Neural crest cell (in vitro differentiated cells): ENCODE measurements at places on chromosomes 1 and 21. TPM values are rescaled to one million over a fixed set of nuclear protein-coding genes. Genes with fewer than 3 reads are reported as not detected.

- no peak for DNase-seq
- no peak overlapping the region for H3K4me3 ChIP-seq
- H3K27me3 ChIP-seq: no peaks in the 10 kb centered on the region
- H3K4me1 ChIP-seq: peaks cover 17% of the 10 kb centered on the region
Observed at GRCh38 chr1:96464522-96464921, 257.1 kb upstream of the PTBP2 start.

- H3K27ac ChIP-seq: no peak overlapping the region
- no peak for DNase-seq
- no peak overlapping the region for H3K4me3 ChIP-seq
- no peaks in the 10 kb centered on the region for H3K27me3 ChIP-seq
Observed at GRCh38 chr1:174689524-174689923, 241.8 kb downstream of the GPR52 start.

DNA sequence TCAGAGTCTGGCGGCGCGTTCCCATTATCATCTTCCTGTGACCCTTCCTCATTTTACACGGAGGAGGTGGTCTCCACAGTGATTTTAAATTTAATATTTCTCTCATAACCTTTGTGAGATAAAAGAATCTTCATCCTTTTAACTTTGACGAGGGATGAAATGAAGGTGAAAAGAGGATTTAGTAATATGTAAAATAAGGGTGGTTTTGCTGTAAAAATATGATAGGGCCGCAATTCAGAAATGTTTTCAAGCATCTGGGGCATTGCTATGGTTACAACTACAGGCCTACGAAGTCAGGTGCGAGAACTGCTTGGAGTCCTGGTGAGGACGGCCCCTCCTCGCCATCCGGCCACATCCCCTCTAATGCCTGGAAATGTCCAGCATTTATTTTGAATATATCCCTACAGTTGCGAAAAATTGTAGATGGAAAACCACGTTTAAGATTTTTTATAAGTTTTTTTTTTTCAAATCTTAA is 422 bp upstream of the RSBN1 start:
- H3K27ac ChIP-seq: peak overlapping the region; percentile 98
- no peaks in the 10 kb centered on the region for H3K27me3 ChIP-seq
- peaks cover 28% of the 10 kb centered on the region for H3K4me1 ChIP-seq
- peak overlapping the region; percentile 96 for H3K4me3 ChIP-seq
- DNase-seq: no peak
- peaks cover 4% of the 10 kb centered on the region for H3K36me3 ChIP-seq

GRCh38 chr1:181134543-181135436 is 46.3 kb downstream of the IER5 start:
- peaks cover 55% of the 10 kb centered on the region for H3K4me1 ChIP-seq
- peak overlapping the region; percentile 81 for H3K27ac ChIP-seq
- peak overlapping the region; percentile 14 for H3K4me3 ChIP-seq
- DNase-seq: no peak
- H3K27me3 ChIP-seq: no peaks in the 10 kb centered on the region

GRCh38 chr21:34884346-34884929 is 164.7 kb downstream of the RUNX1 start:
- no peak overlapping the region for H3K4me3 ChIP-seq
- peaks cover 76% of the 10 kb centered on the region for H3K27me3 ChIP-seq
- peaks cover 18% of the 10 kb centered on the region for H3K4me1 ChIP-seq

DNA sequence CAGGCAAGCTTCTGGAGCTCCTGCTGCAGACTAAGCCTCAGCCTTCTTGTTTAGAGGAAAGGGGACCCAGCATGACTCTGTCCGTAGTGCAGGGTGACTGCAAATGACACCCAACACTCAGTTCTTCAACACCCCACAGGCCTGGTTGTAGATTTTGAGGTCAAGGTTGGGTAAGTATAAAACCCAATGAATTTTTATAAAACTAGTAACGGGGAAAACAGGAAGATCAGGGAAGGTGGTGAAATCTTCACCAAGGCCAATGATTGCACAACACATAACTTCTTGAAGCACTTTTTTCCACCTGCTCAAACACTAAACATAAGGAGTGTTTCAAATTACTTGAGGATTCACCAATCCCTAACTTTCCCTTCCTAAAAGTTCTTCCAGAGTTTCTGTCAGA is 89.4 kb upstream of the JAK1 start:
- no peak for DNase-seq
- no peaks in the 10 kb centered on the region for H3K4me1 ChIP-seq
- H3K4me3 ChIP-seq: no peak overlapping the region

GRCh38 chr1:41462680-41463004 is 21.8 kb downstream of the EDN2 start:
- no peak overlapping the region for H3K4me3 ChIP-seq
- DNase-seq: no peak
- no peaks in the 10 kb centered on the region for H3K27me3 ChIP-seq
- H3K4me1 ChIP-seq: peaks cover 14% of the 10 kb centered on the region

GRCh38 chr1:14304381-14304865 is 294.1 kb upstream of the KAZN start:
- no peaks in the 10 kb centered on the region for H3K36me3 ChIP-seq
- no peak overlapping the region for H3K27ac ChIP-seq
- H3K4me1 ChIP-seq: no peaks in the 10 kb centered on the region
- no peaks in the 10 kb centered on the region for H3K27me3 ChIP-seq

- H3K4me1 ChIP-seq: peaks cover 67% of the 10 kb centered on the region
- H3K4me3 ChIP-seq: no peak overlapping the region
- peaks cover 4% of the 10 kb centered on the region for H3K27me3 ChIP-seq
- no peak for DNase-seq
- peak overlapping the region; percentile 70 for H3K27ac ChIP-seq
- no peaks in the 10 kb centered on the region for H3K36me3 ChIP-seq
Observed at GRCh38 chr1:19010503-19010902, 54.0 kb upstream of the IFFO2 start.

DNA sequence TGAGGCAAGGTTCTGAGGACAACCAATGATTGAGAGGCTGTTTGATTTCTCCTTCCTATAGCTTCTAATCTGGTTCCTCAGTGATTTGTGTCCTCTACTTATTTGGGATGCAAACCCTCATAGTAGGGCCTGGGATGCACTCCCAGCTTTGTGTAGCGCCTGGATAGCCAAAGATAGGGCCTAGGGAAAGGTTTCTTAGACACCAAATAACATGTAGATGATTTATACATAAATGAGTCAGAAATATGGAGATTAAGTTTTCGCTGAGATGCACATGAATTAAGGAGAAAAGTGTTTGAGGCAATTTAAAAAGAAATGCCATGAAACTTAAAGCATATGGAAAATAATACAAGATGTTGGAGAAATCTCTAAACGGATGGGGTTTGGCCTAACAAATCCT is 66.0 kb upstream of the LMO4 start:
- H3K27me3 ChIP-seq: no peaks in the 10 kb centered on the region
- no peak overlapping the region for H3K27ac ChIP-seq
- no peak for DNase-seq

DNA sequence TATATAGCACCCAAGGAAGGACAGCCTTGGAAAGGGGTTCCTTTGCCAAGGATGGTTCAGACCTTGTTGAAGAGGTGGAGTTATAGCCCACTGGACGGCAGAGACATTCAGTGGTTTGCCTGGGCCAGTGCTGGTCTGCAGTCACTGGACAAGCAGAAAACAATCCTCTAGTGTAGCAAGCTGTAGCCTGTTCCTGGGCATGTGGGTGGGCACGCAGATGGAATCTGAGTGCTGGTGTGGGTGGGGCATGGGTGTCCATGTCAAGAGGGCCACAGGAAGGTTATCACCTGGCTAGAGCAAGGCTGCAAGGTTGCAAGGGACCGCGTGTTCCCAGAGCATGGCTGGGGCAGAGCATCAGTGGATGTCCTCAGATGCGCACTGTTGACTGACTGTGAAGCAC is 244.7 kb downstream of the PTPRU start:
- no peak overlapping the region for H3K27ac ChIP-seq
- H3K27me3 ChIP-seq: peaks cover 52% of the 10 kb centered on the region
- DNase-seq: no peak
- peaks cover 11% of the 10 kb centered on the region for H3K4me1 ChIP-seq

- H3K27ac ChIP-seq: no peak overlapping the region
- H3K4me3 ChIP-seq: no peak overlapping the region
- peaks cover 19% of the 10 kb centered on the region for H3K4me1 ChIP-seq
- no peak for DNase-seq
Observed at GRCh38 chr21:38140207-38140903, 116.4 kb upstream of the KCNJ15 start.

- H3K36me3 ChIP-seq: peaks cover 3% of the 10 kb centered on the region
- H3K4me1 ChIP-seq: no peaks in the 10 kb centered on the region
- no peaks in the 10 kb centered on the region for H3K27me3 ChIP-seq
- H3K4me3 ChIP-seq: no peak overlapping the region
- no peak for DNase-seq
- H3K27ac ChIP-seq: no peak overlapping the region
Observed at GRCh38 chr1:168321945-168322344, 41.3 kb downstream of the TBX19 start.

DNA sequence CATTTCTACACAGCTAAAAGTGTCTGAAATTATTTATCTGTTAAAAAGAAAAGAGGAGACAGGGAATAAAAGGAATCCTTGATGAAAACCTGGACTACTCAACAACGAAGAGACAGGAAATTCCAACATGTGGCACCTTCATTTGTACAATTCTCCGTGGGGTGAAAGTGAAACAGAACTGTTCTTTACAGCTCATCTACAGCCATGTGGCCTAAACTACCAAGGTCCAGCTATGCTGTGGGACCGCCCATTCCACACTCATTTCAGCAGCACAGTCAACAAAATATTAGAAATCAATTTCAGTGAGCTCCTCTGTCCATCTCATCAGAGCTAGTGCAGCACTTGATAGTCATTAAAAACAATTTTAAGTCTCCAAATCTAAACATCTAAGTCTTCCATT is 44.0 kb downstream of the UBR4 start:
- H3K4me1 ChIP-seq: no peaks in the 10 kb centered on the region
- no peak overlapping the region for H3K27ac ChIP-seq
- H3K36me3 ChIP-seq: peaks cover 26% of the 10 kb centered on the region
- H3K4me3 ChIP-seq: no peak overlapping the region
- H3K27me3 ChIP-seq: no peaks in the 10 kb centered on the region
- no peak for DNase-seq

GRCh38 chr1:100523038-100523652 is 14.8 kb upstream of the GPR88 start:
- no peak overlapping the region for H3K4me3 ChIP-seq
- H3K27ac ChIP-seq: peak overlapping the region; percentile 54
- DNase-seq: no peak
- H3K4me1 ChIP-seq: no peaks in the 10 kb centered on the region
- H3K27me3 ChIP-seq: no peaks in the 10 kb centered on the region
- peaks cover 2% of the 10 kb centered on the region for H3K36me3 ChIP-seq

DNA sequence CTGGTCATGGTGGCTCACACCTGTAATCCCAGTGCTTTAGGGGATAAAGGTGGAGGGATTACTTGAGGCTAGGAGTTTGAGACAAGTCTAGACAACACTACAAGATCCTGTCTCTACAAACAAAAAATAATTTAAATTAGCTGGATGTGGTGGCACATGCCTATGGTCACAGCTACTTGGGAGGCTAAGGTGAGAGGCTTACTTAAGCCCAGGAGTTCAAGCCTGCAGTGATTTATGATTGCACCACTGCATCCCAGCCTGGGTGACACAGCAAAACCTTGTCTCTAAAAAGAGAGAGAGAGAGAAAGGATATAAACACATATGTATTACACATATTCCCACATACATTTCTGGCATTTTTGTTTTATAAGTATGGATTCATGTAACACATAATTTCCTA is 325.2 kb downstream of the DUSP10 start:
- H3K4me3 ChIP-seq: no peak overlapping the region
- H3K4me1 ChIP-seq: no peaks in the 10 kb centered on the region
- no peak overlapping the region for H3K27ac ChIP-seq
- no peaks in the 10 kb centered on the region for H3K36me3 ChIP-seq
- no peaks in the 10 kb centered on the region for H3K27me3 ChIP-seq

- peaks cover 3% of the 10 kb centered on the region for H3K36me3 ChIP-seq
- no peak for DNase-seq
- H3K4me3 ChIP-seq: peak overlapping the region; percentile 17
- no peaks in the 10 kb centered on the region for H3K27me3 ChIP-seq
Observed at GRCh38 chr1:93629101-93630059, 52.3 kb downstream of the BCAR3 start.

DNA sequence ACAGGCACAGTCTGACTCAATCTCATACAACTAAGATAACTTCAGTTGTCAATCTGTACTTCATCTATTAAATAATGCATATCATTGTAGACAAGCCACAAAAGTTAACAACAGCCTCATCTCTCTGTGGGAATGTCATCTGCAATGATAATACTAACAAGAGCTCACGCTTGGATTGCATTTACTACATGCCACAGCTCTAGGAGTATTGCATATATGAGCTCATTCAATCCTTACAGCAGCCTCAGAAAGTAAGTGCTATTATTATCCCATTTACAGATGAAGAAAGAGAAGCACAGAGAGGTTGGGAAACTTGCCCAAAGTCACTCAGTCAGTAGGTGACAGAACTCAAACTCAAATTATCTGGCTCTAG is 105.7 kb upstream of the GUCA2B start:
- H3K27ac ChIP-seq: no peak overlapping the region
- DNase-seq: no peak
- H3K4me1 ChIP-seq: no peaks in the 10 kb centered on the region
- H3K36me3 ChIP-seq: no peaks in the 10 kb centered on the region
- H3K4me3 ChIP-seq: no peak overlapping the region
- H3K27me3 ChIP-seq: peaks cover 63% of the 10 kb centered on the region

- no peaks in the 10 kb centered on the region for H3K36me3 ChIP-seq
- H3K4me1 ChIP-seq: peaks cover 5% of the 10 kb centered on the region
- no peak overlapping the region for H3K27ac ChIP-seq
- no peak overlapping the region for H3K4me3 ChIP-seq
- DNase-seq: no peak
Observed at GRCh38 chr1:78678324-78678723, 28.7 kb downstream of the IFI44 start.

GRCh38 chr1:38724160-38725131 is 135.1 kb downstream of the RRAGC start:
- H3K4me3 ChIP-seq: no peak overlapping the region
- no peak for DNase-seq
- peaks cover 15% of the 10 kb centered on the region for H3K27me3 ChIP-seq
- no peaks in the 10 kb centered on the region for H3K36me3 ChIP-seq
- peaks cover 16% of the 10 kb centered on the region for H3K4me1 ChIP-seq

Gene ATP1A4
- total RNA-seq: 0.20 and 0.35 TPM in 2 replicates

Gene OR2T35
- not detected in 2 replicates for total RNA-seq

Gene SPRR1A
- not detected in 2 replicates for total RNA-seq

Gene CNIH3
- 3.8 and 4.2 TPM in 2 replicates for total RNA-seq

Gene LCE1F
- total RNA-seq: not detected in 2 replicates

Gene EXTL1
- total RNA-seq: 7.6 and 8.1 TPM in 2 replicates

Gene UMODL1
- total RNA-seq: not detected in 2 replicates

Gene OR6P1
- not detected in 2 replicates for total RNA-seq

Gene TESK2
- 1.8 and 1.9 TPM in 2 replicates for total RNA-seq

Gene VHLL
- 0.77 TPM in 1 of 2 replicates, not detected in the other for total RNA-seq
